ENCODE measurements at places on chromosomes 3 and 15.

GRCh38 chr3:41088882-41089281 lies 110.4 kb upstream of the CTNNB1 start:
- DNase-seq = no peak

GRCh38 chr3:14524311-14524711 lies 15.8 kb downstream of the GRIP2 start:
- no peak for DNase-seq

DNA sequence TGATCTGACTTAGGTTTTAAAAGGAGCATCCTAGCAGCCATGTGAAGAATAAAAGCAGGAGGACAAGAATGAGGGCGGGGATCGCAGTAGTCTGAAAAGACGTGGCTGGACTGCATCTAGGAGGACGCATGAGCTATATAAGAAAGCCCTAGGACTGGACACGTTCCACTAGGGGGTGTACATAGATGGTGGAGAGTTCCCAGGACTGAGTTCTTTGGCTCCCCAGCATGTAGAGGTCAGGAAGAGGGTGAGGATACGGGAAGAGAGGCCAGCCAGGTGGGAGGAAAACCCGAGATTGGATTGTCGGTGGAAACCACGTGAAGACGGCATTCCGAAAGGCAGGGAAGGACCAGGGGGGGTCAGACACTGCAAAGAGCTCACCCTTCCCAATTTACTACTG lies 64.2 kb upstream of the CFAP161 start:
- no peak for DNase-seq

GRCh38 chr15:74902295-74903075 lies 4.2 kb downstream of the FAM219B start:
- DNase-seq = no peak

- peak; percentile 10 for DNase-seq
These were observed 37.6 kb upstream of the TP63 start for GRCh38 chr3:189593581-189593980.

GRCh38 chr3:152190636-152191183 lies 78.0 kb upstream of the MBNL1 start:
- DNase-seq = no peak

DNA sequence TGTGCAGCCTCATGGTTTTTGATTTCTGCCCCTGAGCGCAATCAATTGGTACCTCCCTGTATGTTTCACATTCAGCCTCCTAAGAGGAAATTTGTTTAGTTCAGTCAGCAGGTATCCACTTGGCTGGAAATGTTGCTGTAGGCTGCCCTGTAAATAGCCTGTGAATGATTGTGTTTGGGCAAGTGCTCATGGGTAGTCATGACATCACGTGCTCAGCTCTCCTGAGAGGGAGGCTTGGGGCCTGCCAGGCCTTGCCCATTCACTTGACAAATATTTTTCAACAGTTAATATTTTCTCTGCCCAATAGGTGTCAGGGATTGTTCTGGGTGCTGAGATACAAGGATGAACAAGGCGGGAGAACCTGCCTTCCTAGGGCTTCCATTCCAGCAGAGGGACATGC lies 13.3 kb downstream of the HRH1 start:
- no peak for DNase-seq
